Activated CD4-positive, alpha-beta T cell treated with anti-CD3 and anti-CD28 coated beads for 36 hours (primary cell): ENCODE measurements at places on chromosomes 3 and 15. TPM values are rescaled to one million over a fixed set of nuclear protein-coding genes. Genes with fewer than 3 reads are reported as not detected.

DNA sequence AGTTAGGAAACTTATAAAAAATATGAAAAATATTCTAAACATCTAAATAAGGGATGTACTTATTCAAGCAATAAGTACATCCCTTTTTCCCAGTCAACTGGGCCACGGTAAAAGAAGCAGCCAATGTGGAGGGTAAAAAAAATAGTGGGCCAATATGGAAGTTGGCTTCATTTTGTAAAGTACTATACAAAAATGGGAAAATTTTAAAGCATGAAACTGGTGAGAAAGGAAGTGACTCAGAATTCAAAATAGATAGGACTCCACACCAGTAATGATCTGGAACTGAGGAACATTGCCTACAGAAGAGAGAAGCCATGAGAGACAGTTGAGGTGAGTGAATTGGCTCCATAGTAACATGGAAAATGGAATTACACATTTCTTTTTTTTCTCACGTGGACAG lies 108.9 kb downstream of the FNDC3B start:
- no peak for DNase-seq

GRCh38 chr15:37891766-37892368 lies 42.6 kb upstream of the TMCO5A start:
- DNase-seq: peak; percentile 4

FMN1 gene
- 0.09 TPM for total RNA-seq

TNK2 gene
- total RNA-seq: 54.2 TPM

LINGO1 gene
- not detected for total RNA-seq
